ENCODE measurements at places on chromosomes 16 and 17.
A peak's percentile ranks its signal among the peaks of the same experiment; 100 is the strongest.

- no peak for DNase-seq
These were observed 74.7 kb downstream of the KLHDC4 start for GRCh38 chr16:87690911-87691685.

GRCh38 chr16:70685061-70685937 is 554 bp downstream of the MTSS2 start:
- DNase-seq: no peak

DNA sequence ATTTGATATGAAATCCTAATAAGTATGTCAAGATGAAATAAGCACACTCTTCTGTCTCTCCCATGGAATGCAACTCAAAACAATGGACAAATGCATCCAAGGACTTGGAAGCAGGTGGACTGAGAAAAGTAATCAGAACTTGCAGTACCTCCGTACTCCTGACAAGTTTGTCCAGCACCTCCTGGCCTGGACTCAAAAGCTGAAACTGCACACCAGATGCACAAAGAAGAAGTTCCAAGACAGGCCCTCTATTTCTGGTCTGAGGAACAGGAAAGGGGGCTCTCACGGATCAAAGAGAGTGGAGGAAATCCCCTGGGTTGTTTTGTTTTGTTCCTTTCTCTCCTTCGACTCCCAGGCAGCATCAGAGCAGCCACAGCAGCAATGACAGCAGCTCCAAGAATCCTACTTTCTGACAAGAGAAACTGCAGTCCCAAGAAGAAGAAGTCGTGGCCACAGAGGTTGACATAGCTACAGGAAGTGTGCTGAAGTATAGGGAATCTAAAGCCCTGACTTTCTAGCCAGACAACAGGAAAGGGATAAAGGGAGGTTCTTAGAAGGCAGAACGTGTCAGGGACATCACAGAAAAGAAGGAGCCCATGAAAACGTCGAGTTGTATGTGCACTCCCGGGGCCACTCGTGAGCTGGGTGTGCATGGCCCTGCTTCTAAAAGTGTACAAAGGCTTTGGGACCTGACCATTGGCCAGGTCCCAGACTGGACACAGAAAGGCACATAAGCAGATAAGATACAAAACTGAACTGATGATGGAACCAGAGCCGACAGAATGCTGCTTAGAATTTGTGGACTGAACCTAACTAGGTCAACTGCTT is 29.3 kb downstream of the AKAP10 start:
- DNase-seq: no peak

DNA sequence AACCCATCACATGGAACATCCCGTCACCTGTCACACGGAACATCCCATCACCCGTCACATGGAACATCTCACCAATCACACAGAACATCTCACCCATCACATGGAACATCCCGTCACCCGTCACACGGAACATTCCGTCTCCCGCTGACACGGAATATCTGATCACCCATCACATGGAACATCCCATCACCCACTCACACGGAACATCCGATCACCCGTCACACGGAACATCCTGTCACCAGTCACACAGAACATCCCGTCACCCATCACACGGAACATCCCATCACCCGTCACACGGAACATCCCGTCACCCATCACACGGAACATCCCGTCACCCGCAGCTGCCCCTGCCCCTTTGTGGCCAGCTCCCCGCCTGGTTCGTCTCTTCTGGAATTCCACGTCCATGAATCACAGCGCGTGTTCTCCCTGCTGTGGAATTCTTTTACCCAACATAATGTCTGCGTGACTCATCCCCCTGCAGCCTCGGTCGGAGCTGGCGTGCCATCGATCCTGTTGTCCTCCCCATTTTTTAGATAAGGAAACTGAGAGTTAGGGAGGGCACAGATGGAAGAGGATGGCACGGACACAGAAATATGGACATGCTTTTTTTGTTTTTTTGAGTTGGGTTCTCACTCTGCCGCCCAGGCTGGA is 5.6 kb downstream of the CPNE7 start:
- no peak for DNase-seq

DNA sequence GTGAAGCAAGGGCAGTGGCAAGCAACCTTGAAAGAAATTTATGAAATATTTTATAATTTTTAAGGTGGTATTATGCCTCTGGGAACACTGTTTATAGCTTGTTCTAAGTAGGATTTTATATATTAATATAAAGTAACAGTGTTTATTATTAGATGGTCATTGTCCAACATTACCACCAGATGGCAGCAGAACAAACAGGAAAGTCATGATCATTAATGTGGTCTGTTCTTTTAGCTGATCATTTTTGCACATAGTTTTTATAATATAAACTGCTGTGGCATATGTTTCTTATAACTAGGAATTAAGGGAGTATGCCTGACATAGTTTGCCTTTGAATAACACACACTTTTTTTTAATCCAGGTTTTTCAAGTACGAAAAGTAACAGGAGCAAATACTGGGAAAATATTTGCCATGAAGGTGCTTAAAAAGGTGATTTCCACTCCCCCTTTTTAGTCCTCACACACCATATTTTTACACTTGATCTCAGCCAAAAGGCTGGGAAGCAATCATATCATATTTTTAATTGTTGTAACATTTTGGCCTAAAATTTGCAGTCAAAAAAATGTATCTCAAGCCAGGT is 21.4 kb downstream of the RPS6KB1 start:
- DNase-seq: no peak

- DNase-seq: no peak
These were observed 99.4 kb upstream of the CACNG3 start for GRCh38 chr16:24156777-24157176.

GRCh38 chr16:85562093-85562786 is 50.9 kb upstream of the GSE1 start:
- no peak for DNase-seq

GRCh38 chr16:55576384-55576783 is 9.9 kb downstream of the CAPNS2 start:
- DNase-seq: no peak

- DNase-seq: no peak
These were observed 62.3 kb downstream of the TMEM100 start for GRCh38 chr17:55660178-55660886.

DNA sequence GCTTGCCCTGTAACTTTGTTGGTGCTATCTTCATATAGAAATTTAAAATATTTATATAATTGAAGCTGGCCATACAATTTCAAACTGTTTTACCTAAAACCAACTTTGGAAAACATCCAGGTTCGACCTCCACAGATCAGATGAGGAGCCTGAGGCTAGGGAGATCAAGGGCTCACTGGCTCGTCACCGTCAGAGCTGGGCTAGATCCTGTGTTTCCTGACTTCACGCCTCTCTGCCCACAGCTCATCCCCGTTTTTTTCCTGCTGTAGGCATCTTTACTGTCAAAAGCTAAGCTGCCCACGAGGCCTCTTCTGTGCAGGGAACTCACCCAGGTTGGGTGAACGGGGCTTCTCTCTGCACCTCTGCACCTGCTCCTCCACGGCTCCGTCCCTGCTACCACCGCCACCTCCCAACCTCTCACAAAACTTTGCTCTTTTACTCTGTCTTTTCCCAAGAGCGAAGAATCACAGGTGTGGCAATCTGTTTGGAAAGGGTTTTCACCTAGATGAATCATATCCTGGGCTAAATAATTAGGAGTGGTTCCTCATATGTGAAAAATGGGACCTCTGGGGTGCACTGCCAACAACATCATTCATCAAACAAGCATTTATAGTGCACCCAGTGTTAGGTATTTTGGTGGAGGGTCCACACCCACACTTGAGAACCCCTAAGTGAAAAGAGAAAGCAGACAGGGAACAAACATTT is 24.8 kb upstream of the KDM6B start:
- no peak for DNase-seq

- DNase-seq: peak; percentile 89
These were observed 28.8 kb downstream of the DYNLRB2 start for GRCh38 chr16:80569440-80570105.

DNA sequence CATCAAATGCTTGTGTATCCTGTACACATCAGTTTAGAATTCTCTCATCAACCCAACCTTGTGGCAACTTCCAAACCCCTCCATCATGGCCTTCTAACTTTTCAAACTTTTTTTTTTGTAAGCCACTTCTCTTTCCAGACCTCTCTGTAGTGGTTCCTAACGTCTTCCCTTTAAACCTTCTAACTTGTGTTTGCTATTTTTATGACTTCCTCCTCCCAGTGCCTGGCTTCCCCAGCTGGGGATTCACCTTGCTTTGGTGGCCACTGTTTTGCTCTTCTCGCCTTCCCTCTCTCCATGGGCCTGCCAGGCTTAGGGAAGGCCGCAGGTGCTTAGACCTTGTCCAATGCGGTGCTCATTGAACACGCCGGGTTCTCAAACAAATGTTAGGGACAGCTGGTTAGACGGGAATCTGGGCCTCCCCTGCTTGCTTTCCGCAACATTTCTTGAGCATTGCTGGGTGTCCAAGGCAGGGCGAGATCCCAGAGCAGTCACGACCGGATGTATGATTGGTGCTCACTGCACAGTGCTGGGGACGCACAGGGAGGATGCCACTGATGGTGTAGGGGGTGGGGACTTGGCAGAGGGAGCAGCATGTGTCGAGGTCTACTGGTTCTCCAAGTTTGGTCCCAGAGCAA is 1.1 kb upstream of the XYLT2 start:
- DNase-seq: no peak

DNA sequence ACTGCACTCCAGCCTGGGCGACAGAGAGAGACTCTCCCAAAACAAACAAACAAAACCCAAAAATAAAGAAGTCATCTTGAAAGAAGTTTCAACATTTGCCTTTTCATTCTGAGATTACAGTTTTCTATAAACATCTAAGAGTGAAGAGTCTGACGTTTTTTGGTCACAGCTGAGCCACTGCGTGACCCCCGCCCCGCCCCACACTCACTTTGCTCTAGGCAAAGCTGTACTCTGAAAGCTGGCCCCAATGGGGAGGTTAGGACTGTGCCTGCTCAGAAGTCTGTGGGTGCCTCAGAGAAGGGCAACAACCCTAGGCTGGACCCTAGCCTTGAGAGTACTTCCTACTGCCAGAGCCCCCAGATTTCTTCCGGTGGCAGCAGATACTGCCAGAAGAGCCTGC is 19.3 kb downstream of the CYB5D2 start:
- no peak for DNase-seq

DNA sequence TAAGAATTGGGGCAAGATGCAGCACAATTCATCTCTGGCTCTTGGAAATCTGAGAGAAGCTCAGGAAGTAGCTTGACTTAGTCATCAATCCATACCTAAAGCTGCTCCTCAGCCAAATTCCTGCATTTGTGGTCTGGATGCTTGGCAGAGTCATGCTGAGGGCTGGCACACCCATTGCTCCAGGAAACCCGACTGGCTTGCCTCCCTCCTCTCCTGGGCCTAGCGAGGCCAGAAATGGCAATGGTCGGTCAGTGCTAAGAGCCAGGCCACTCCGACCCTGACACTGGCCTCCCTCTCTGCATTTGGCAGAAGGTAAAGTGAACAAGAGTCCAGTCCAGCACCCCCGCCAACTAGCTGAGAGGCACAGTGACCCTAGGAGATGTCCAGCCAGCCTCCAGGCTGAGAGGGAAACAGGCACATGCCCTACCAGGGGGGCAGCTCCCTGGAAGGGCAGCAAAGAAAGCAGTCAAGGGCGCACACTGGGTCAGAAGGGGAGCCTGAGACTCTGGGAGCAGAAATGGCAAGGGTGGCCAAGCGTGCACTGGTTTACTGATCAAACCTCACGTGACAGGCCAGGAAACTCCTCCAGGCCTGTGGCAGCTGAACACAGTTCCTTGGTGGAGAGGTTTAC is 10.0 kb downstream of the POLDIP2 start:
- DNase-seq: no peak

DNA sequence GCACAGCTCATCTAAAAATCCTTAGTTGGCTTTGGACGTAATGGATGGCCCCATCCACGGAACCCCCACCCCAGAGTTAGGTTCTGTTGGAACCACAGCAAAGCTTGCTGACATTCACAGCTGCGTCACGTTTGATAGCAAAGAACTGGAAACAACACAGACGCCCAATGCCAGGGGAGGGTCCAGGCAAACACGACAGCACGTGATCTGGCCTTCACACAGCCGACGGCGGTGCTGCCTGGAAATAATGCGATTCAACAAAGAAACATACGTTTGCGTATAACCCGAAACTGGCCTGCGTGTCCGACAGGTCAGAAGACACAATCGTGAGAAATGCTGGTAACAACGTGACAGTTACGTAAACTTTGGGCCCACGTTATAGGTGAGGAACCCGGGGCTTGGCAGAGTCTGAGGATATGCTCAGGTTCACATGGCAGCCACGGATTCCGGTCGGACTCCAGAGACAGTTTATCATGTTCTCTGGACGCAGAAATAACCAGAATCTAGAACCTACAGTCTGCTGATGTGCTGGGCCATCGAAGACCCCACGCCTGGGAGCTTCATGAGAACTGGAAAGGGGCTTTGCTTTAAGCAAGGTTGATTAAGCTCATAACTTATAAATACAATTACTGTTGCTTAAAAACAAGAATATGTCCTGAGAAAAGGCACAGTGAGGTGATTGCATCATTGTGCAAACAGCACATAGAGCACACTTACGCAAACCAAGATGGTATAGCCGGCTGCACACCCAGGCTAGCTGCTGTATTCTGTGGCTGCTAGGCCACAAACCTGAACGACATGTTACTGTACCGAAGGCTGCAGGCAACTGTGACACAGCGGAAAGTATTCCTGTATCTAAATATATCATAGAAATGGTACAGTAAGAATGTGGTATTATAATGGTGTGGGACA is 70.4 kb downstream of the RPH3AL start:
- DNase-seq: no peak

DNA sequence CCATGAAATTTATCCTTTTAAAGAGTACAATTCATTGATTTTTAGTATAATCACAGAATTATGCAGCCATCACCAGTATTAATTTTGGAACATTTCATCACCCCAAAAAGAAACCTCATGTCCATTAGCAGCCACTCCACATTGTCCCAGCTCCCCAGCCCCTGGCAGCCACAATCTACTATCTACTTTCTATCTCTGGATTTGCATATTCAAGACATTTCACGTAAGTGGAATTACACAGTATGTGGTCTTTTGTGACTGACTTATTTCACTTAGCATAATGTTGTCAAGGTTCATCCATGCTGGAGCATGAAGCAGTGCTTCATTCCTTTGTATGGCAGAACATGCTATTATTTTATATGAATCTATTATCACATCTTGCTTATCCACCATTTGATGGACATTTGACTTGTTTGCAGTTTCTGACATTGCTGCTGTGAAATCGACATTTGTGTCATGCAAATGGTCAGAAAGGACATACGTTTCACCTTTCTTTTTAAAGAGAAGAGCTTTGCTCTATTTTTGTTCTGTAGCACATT is 10.7 kb downstream of the METTL9 start:
- DNase-seq: no peak

- no peak for DNase-seq
These were observed 5.1 kb upstream of the CD68 start for GRCh38 chr17:7574176-7574953.

- no peak for DNase-seq
These were observed 30.0 kb downstream of the SNN start for GRCh38 chr16:11698271-11698689.

GRCh38 chr17:49821916-49822315 is 26.0 kb downstream of the TAC4 start:
- DNase-seq: no peak

GRCh38 chr17:67245694-67246402 is 852 bp upstream of the HELZ start:
- DNase-seq: peak; percentile 35

GRCh38 chr16:71689901-71690300 is 34.6 kb downstream of the PHLPP2 start:
- no peak for DNase-seq

All from T-helper 2 cell treated with Interferon-gamma antibody and Interleukin-4, amounts not matched to agents 5 μg/mL and 100 μg/mL, for 36 hours (primary cell).